HepG2 (cell line): ENCODE measurements at places on chromosomes 7 and 10.

DNA sequence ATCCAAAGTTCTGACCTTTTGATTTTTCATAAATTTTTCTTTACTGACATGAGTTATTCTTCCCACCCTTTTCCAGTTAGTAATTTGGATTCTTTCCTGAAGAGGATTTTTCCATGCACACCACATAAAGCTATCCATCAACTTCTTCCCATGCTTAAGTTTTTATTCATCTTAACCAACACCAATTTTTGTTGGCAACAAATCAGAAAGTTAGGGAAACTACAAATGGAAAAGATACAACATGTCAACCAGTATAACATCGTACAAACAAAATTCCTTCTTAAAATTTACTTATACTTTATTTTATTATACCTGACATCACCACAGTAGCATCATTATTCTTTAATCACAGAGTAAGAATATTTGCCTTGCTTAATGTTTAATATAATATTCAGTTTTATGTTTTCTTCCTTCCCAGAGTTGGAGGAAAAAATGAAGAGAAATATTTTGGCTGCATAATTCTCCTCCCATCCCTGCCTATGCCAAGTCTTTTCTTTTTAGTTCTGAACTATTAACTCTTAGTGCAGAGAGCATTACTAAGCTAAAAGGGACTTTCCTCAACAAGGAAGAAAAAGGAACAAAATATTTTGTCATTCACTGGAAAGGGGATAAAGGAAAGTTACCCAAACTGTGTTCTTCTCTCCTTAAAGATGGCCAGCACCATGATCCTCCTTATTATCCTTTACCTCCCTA lies 67.5 kb upstream of the MEOX2 start:
- no peak for DNase-seq

DNA sequence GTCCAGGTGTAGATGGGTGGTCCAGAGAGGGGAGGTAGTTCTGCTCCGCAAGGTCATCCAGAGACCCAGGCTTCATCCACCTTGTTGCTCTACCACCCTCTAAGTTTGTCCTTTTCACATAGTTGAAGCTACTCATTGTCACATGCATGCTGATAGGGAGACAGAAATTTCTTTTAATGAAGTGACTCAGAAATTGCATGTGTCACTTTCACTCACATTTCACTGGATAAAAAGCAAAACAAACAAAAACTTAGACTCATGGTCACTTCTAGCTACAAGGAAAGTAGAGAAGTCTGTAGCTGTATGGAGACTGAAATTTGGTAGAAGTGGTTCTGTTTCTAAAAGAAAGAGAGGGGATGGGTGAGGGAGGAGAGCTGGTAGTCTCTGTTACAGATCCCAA lies 161.9 kb downstream of the SORCS3 start:
- DNase-seq, result no peak

GRCh38 chr7:27520815-27521790 lies 141.6 kb downstream of the HIBADH start:
- no peak for DNase-seq

DNA sequence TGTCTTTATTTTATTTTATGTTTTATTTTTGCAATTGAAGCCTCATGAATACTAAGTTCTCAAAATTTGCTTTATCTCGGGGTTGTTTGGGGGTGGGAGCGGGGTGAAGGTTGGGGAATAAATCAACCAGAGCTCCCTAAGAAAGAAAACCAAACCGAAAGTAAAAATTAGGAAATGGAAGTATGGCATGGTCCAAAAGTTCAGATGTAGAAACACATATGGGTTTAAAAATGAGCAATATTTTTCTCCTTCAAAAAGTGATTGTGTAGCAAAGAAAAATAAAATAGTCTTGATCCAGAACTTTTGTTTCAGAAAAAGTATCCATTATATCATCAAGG lies 177.4 kb upstream of the PLXDC2 start:
- no peak for DNase-seq

DNA sequence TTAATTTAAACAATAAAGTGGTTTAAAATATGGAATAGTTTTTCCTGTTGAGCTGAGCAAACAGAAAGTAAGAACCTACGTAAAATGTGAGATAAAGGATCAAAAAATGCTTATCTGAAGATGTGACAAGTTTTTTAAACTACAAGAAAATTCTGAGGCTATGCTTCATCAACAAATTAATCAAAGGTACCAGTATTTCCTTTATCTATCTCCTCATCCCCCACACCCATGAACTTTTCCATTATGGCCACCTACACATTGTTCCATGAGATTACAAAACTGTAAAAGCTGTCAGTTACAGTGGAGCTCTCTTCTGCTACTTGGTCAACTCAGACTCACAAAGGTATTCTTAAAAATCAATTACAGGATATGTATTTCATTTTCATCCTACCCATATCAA lies 77.4 kb downstream of the ARHGAP12 start:
- DNase-seq, result no peak

DNA sequence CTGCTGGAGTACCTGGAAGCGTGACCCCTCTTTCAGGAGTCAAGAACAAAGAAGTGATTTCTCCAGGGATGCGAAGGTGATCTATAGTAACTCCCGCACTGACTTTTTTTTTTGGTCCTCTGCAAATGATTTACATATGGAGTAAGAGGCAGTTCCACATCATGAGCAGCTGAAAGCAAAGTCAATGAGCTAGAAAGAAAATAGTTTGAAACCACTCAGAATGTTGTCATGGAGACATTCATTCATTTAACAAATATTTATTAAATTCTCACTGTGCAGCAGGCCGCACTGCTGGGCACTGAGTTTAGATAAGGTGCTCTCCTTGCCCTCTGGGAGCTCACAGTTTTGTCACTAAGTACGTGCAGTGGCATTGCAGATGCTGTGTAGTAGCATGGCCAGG lies 206.7 kb downstream of the CAMK1D start:
- no peak for DNase-seq

GRCh38 chr7:81430150-81430549 lies 339.7 kb downstream of the HGF start:
- no peak for DNase-seq

DNA sequence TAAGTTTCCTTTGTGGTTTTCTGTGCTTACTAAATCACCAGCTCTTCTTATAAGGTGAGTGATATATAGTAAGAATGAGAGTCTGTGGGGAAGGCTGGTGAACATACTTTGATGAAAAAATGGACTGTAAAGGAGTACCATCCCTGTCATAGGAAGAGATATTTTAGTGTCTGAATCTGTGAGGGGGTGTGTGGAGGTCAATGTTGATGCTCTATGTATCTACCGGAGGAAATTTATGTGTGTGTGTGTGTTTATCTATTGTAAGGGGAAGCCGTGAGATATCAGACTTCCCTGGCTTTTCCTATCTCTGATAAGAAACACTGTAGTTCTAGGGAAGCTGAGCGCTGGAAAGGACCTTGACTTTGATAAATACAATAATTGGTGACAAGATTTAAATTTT lies 179.0 kb downstream of the PCDH15 start:
- no peak for DNase-seq

- no peak for DNase-seq
These were observed 144.9 kb upstream of the AHR start for GRCh38 chr7:17153536-17153935.

DNA sequence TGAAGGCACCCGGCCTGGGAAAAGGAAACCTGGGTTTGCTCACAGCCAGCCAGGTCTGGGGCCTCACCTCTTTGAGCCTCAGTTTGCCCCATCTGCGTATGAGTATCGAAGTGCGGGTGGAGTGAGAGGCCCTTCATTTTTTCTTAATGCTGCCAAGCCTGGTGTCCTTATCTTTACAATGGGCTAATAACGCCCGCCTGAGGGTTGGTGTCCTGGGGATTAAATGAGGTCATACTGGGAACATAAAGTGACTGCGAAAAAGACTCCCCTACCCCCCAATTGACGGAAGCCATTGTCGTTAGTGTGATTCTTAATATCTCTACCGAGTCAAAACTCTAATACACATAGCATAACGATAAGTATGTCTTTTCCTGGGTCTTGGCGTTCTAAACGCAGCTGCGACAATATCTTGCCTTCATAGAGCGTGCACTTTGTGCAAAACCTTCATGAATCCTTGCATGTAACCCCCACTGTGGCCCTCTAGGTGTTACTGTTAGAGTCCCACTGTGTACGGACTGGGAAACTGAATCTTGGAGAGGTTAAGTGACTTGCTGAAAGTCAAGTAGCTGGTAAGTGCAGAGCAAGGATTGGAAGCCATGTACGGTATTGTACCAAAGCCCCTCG lies 11.4 kb upstream of the GRB10 start:
- DNase-seq, result no peak

- DNase-seq, result peak; percentile 30
These were observed 98.3 kb upstream of the ARHGAP21 start for GRCh38 chr10:24821986-24822385.

- no peak for DNase-seq
These were observed 286 bp downstream of the DGKI start for GRCh38 chr7:137846549-137846826.

DNA sequence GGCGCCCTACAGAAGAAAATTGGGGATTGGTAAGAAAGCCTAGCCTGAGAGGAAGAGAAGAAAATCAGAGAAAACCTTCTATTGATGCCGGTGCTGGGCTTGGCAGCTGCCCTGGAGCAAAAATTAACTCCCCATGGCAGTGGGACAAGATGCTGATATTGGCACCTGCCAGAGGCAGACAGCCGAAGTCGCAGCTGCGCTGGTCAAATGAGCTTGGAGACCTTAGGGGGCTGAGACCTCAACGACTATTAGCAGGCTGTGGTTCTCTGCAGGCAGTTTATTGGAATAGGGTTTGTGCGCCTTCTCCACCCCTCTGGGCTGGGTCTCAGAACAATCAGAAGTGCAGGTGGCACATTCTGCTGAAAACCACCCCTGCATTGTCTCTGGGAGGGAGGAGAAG lies 213.7 kb downstream of the GFRA1 start:
- DNase-seq, result no peak

DNA sequence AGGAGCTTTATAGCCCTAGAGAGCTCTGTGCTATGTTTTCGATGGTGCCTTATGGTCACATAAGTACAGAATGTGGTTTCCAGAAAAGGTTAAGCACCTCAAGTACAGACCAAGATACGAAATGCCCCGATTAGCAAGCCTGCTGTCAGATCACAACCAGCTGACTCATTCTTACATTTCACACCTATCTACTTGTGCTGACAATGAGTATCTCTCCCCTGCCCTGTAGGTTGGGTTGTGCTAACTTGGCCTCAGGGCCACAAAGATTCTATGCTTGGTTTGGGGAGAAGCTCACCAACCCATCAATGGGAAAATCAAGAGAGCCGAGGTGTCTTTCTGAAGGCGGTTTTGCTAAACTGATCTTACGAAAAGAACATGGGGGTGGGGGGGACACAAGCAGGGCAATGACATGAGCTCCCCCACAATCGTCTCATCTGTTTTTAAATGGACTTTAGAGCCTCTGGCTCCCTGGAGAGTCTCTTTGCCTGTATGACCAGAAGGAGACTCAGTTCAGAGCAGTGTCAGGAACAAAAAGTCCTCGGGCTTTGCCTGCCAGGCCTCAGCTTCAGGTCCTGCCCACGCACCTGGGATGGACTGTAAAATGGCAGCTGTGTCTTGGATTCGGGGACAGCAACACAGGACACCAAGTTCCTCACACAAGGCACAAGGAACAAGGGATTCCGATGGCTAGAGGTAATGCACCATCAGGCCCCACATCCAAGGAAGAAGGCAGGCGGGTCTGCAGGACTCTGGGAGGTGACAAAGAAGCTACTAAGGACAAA lies 55.1 kb downstream of the FAM53B start:
- DNase-seq, result no peak

DNA sequence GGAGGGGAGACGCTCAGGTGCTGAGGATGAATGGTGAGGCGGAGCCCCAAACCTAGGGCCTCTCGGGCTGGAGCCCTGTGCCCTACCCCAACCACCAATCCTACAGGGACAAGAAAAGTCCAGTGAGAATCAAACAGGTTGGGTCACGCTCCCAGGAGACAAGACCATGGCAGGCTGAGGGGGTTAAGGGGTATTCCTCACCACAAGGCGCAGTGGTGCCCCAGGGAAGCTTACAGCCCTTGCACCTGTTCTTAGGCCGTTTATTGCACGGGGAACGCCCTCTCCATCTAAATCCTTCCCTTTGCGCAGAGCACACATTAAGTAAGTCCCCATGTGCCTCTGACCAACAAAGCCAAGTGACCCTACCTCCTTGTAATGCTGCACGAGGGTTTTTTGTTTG lies 3.5 kb downstream of the FZD9 start:
- DNase-seq, result no peak

DNA sequence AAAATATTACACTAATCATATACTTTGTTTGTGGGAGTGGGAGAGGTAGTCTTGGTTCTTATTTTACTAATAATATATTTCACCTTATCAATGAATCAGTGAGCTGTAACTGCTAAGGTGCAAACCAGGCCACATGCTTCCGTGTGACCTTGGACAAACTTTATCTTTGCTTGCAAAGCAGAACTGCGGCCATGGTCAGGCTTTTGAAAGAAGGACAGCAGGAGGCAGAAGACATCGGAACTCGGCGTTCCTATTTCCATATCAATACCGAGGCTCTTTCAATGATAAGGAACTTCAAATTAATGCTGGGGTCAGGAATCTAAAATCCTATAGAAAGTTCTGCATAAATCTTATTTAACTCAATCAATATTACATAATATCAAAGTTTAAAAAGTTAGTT lies 491.9 kb upstream of the PFKP start:
- no peak for DNase-seq

DNA sequence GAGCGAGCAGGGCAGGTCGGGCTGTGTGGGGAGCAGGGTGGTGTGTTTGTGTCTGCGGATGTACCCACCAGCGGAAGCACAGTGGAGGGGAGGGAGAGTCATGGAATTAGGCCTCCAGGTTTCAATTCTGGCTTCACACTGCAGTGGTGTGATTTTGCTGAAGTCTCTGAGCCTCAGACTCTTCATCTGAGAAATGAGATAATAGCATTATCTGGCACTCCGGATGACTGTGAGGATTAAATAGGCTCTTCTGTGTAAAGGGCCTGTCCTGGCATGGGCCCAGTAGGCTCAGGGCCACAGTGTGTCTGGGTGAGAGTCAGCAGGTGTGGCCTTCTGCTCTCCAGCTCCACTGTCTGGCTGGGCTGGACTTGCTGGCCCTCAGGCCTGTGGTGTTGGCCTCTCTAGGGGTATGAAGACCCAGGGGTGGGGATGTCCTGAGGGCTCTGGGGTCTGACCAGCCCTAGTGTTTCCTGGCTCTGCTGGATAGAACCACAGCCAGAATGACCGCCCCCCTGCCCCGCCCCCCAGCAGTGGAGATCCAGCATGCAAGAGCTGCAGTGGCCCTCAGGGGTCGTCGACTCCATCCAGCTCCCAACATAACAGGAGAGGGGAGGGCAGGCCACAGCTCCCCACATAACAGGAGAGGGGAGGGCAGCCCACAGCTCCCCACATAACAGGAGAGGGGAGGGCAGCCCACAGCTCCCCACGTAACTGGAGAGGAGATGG lies 178.6 kb downstream of the RPS24 start:
- no peak for DNase-seq

GRCh38 chr10:125707541-125708468 lies 11.7 kb upstream of the EDRF1 start:
- peak; percentile 46 for DNase-seq

GRCh38 chr7:134313543-134313942 lies 3.2 kb downstream of the SLC35B4 start:
- no peak for DNase-seq
